Naive thymus-derived CD4-positive, alpha-beta T cell (primary cell): ENCODE measurements at places on chromosomes 7 and 10.

GRCh38 chr7:138746073-138746472, 44.9 kb upstream of the SVOPL start:
- no peak for DNase-seq
- no peaks in the 10 kb centered on the region for H3K27me3 ChIP-seq
- peaks cover 4% of the 10 kb centered on the region for H3K4me1 ChIP-seq
- H3K36me3 ChIP-seq: no peaks in the 10 kb centered on the region
- H3K4me3 ChIP-seq: no peak overlapping the region

DNA sequence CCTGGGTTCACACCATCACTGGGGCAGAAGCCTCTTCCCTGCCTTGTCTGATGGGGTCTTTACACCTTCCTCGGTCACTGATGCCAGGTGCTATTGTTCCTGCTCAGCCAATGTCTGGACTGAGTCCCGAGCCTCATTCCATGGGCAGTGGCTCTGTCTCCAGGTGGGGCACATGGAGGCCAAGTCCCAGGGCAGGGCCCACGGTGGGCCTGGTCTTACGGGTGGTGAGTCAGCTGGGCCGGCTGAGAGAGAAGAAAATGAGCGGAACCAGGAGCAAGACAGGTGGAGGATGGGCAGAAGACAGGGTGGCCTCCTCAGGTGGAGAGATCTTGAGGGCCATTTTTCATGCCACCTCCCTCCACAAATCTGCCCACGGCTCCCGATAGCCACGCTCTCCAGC, 131.7 kb upstream of the FAM20C start:
- H3K27me3 ChIP-seq: no peaks in the 10 kb centered on the region
- H3K36me3 ChIP-seq: no peaks in the 10 kb centered on the region
- H3K27ac ChIP-seq: no peak overlapping the region
- H3K4me3 ChIP-seq: no peak overlapping the region

DNA sequence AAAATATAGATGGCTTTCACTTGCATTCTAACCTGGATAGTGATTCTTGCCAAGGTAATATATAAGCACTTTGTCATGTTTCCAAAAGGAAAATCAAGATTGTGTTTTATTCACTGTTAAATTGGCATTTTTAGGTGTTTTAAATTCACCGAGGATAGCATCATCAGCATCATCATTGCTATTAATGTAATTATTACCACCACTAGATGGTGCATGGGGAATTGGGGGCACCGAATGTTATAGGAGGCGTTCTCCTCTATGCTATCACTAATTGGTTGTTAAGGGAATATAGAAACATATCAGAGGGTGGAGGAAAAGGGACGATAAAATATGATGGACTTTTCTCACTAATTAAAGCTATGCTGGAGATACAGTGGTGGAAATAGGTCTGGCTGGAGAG, 95.5 kb downstream of the CELF2 start:
- no peaks in the 10 kb centered on the region for H3K36me3 ChIP-seq
- no peaks in the 10 kb centered on the region for H3K4me1 ChIP-seq
- H3K27me3 ChIP-seq: no peaks in the 10 kb centered on the region
- H3K4me3 ChIP-seq: no peak overlapping the region
- peak overlapping the region; percentile 9 for H3K27ac ChIP-seq

DNA sequence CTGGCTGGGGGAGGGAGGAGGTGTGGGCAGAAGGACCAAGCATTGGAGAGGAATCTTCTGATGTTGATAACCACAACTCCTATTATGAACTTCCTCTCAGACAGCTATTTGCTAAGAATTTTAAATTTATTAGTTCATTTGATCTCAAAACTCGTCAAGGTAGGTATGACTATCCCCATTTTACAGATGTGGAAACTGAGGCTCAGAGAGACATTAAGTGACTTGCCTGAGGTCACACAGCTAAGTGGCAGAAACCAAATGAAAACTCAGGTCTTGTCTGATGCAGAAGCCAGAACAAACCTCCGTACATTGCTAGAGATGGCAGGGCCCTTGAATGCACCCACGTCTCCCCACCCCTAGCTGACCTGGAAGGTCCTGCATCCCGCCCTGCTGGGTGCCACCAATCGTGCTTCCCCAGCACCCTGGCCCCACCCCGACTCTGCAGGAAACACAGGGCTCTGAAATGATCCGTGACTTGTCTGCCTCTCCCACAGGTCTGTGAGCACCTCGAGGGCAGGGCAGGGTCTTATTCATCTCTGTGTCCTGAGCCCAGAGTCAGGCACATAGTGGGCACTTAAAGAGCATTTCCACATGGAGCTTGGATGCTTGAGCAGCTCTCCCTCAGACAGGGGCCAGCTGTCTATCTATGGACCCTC, 5.6 kb upstream of the PALD1 start:
- no peaks in the 10 kb centered on the region for H3K36me3 ChIP-seq
- peaks cover 21% of the 10 kb centered on the region for H3K4me1 ChIP-seq
- no peak for DNase-seq

DNA sequence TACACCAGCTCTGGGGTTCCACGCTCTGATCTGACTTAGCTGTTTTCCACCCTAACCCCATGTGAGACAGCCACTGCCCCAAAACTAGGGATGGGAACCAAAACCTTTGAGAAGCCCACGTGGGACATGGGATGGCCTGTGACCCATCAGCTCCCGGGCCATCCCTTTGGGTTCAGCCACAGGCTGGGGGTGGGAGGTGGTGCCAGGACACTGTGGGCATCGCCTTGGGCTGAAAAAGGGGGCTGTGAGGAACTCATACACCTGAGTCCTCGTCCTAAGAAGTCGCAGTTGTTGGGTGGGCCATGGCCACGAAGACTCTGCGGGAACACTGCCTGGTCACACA, 379.1 kb downstream of the DNAJB6 start:
- H3K4me1 ChIP-seq: no peaks in the 10 kb centered on the region
- H3K36me3 ChIP-seq: no peaks in the 10 kb centered on the region
- no peaks in the 10 kb centered on the region for H3K27me3 ChIP-seq
- no peak overlapping the region for H3K27ac ChIP-seq
- no peak for DNase-seq

DNA sequence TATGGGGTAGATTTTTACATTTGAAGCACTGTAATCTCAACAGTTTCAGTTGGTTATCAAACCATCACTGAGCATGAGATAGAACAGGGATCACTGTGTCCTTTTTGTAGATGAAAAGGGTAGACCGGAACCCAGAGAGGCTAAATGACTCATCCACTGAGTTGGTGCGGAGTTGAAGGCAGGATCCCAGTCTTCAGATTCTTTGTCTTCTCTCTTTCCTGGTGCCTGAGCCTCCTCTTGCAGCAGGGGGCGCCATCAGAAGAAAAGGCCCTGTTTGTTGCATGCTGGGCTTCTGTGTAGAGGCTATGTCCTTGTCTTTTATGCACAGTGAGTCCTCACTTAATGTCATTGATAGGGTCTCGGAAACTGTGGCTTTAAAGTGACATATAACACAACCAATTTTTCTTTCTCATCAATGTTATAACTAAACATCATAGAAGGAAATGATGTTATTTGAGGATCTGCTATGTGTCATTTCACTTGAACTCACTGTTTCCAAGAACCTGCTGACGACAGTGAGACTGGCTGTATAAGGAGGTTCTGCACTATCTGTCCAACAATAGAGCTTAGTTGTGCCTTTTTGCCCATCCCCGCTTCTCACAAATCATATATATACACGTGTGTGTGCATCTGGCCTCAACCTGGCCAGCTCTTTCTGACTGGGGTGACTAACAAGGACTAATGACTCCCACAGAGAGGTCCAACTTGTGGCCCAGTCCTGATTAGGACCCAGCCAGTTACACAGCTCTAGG, 14.3 kb downstream of the ZNF282 start:
- no peak overlapping the region for H3K27ac ChIP-seq
- H3K36me3 ChIP-seq: peaks cover 9% of the 10 kb centered on the region
- H3K4me3 ChIP-seq: no peak overlapping the region

DNA sequence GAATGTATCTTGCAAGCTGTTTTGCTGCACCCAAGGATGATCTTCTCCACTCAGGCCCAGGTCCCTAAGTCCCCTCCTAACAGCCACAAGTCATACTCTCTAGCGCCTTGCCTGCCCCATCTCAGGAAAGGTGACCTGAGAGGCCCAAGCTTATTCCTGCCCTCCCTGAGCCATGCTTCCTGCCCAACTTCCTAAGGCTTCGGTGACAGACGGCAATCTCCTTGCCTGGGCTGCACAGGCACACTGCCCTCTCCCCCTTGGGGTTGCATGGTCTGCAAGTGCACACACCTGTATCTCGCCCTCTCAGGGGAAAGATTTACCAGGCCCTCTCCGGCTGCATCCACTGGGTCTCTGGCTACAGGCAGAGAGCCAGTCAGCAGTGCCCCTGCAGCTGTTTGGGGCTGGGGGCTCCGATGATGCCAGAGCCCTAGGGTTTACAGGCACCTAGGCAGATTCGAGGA, 771 bp upstream of the ADIRF start:
- no peaks in the 10 kb centered on the region for H3K36me3 ChIP-seq
- no peak overlapping the region for H3K4me3 ChIP-seq
- H3K27me3 ChIP-seq: no peaks in the 10 kb centered on the region
- no peak for DNase-seq
